ENCODE measurements at places on chromosomes 16 and 17.

DNA sequence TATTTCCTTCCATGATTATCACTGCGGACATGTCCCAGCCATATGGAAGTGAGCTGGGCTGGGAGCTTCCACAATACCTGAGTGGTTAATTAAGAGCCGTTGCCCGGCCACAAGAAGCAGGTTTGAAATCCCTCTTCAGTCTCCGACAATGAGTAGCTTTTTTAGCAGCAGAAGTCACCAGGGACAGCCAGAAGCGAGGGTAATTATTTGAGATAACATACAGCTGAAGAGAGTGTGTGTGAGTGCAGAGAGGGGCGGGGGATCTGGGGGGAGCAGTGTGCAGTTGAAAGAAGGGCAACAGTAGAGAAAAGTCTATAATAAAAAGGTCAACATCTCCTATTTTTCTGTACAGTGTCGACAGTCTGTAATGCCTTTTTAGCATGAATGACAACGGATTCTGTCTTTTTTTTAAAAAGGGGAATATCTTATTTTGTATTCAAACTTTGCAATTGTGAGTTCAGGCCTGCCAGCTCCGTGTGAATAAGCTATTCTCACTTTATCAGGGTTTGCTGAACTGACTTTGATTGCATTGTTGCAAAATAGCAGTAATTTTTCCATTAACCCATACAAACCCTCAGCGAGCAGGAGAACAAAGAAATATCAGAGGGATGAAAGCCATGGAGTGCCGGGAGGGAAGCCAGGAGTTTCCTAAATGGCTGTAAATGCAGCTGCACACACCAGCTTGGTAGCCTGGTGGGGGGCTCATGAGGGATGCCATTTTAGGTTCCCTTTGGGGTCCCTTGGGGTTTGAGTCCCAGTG lies 220.3 kb upstream of the IRX3 start:
- DNase-seq: no peak

DNA sequence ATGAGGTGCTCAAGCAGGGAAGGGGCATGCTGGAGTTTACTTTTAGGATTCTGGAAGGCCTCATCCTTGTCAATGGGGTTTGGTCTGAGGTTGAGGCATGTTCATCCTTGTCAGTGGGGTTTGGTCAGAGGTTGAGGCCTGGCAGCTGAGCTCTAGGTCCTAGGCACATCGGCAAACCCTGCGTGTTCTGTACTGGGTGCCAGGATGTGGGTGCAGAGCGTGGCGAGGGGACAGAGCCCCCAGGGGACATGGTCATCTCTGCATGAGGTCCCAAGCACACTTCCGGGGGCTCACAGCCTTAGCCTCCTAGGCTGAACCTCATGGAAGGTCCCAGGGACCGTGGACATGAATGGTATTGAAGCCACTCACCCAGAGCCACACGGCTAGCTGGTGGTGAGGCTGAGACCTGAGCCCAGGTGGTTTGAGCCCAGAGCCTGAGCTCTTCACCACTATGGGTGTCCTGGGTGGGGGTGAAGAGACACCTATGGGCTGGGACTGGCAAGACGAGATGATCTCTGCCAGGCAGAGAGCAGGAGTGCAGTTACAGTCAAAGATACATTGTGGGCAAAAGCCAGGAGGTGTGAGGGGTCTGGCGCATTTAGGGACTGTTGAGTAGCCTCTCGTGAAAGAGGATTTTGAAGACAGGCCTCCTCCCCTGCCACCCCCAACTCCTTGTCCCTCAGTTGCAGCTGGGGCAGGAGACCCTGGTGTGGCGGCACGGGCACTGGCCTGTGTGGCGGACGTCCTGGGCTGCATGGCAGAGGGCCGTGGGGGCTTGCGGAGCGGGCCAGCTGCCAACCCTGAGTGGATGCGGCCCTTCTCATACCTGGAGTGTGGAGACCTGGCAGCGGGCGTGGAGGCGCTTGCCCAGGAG lies 19.3 kb downstream of the FCSK start:
- DNase-seq: no peak

GRCh38 chr16:55900616-55901393 lies 25.6 kb upstream of the CES5A start:
- no peak for DNase-seq

- no peak for DNase-seq
Measured at GRCh38 chr16:66933776-66934137, 445 bp downstream of the CIAO2B start.

GRCh38 chr17:72466199-72466598 lies 345.4 kb downstream of the SOX9 start:
- DNase-seq: peak; percentile 45

DNA sequence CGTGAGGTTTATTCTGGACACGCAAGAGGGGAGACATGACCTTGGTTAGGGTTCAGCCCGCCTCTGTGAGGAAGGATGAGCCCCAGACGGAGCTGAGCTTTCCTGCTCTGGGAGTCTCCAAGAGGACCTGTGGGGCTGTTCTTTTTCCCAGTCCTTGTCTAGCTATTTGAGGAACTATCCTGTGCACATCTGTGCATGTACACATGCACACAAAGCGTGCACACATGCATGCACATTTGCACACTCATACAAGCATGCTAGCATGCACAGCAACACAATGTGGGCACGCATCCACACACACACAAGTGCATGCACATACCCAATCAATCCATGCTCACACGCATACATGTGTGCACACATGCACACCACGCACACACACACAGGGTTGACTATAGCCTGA lies 40.4 kb downstream of the ABCC6 start:
- no peak for DNase-seq

GRCh38 chr16:56481468-56482122 lies 30.2 kb downstream of the OGFOD1 start:
- DNase-seq: no peak

- DNase-seq: no peak
Measured at GRCh38 chr16:79659344-79659743, 58.8 kb upstream of the MAF start.
